Neural progenitor cell (in vitro differentiated cells): ENCODE measurements at places on chromosomes 12 and 14. TPM values are rescaled to one million over a fixed set of nuclear protein-coding genes. Genes with fewer than 3 reads are reported as not detected.

DNA sequence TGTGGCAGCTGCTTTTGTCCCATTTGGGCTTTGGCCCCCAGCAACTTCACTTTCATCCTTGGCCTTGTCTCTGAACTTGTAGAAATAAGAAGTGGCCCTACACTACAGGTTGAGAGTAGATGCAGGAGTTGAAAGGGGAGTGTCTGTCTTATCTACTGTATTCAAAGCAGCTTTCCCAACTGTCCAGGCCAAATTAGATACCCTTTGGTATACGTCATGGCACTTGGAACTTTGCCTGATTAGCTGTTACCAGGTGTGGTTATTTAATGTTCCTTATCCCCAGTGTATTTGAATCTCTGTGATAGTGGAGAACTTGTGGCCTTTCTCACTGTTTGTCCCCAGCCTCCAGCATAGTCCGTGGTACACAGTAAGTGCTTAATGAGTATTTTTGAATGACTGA is 33.5 kb downstream of the SUDS3 start:
- DNase-seq = no peak

Gene BTBD6
- total RNA-seq = 9.0 and 15.0 TPM in 2 replicates

GRCh38 chr12:124053851-124054250 is 80.8 kb downstream of the ZNF664 start:
- peak; percentile 82 for DNase-seq

- peak; percentile 44 for DNase-seq
These were observed 52.1 kb upstream of the PPFIA2 start for GRCh38 chr12:81811061-81811777.

GRCh38 chr12:8089716-8090115 is 7.6 kb downstream of the NECAP1 start:
- DNase-seq = no peak
